ENCODE measurements at places on chromosomes 6 and 20. TPM values are rescaled to one million over a fixed set of nuclear protein-coding genes. Genes with fewer than 3 reads are reported as not detected.
A peak's percentile ranks its signal among the peaks of the same experiment; 100 is the strongest.

The PREX1 gene
- 33.1 TPM for total RNA-seq

The FGD2 gene
- total RNA-seq, result not detected

The GPR63 gene
- total RNA-seq, result under 0.01 TPM

The AMD1 gene
- 45.2 TPM for total RNA-seq

The GRM1 gene
- total RNA-seq, result under 0.01 TPM

The TXLNB gene
- 0.40 TPM for total RNA-seq

The NTSR1 gene
- under 0.01 TPM for total RNA-seq

DNA sequence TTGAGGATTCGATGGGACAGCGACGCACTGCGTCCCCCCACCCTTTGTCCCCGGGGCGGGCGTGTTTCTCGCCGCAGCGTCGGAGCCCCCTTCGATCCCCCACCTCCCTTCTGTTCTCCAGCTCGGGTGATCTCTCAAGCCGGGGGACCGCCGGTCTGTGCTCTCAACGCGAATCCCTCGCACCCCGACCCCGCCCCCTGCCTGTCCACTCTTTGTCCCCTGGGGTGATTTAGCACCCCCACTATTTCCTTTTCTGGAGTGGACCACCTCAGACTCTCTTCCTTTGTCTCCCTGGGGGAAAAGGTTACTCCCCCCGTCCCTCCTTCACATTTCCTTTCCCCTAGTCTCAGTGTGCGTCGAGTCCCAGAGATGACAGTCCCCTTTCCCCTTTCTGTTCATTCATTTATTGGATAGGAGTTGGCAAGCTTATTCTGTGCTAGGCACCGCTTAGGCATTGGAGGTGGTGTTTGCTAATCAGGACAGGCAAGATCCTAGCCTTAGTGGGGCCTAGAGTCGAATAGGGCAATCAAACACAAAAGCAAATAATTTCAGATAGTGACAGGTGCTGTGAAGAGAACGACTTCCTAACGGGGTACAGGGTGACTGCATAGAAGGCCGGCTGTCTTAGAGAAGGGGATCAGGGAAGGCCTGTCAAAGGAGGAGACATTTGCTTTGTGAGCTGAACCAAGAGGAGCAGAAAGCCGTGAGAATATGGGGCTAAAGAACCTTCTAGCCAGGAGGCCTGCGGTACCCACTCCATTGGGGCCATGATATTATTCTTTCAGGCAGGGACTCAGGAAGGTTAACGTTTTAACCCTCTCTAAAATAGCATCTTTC lies 741 bp downstream of the PTPN1 start:
- peak; percentile 33 for DNase-seq

DNA sequence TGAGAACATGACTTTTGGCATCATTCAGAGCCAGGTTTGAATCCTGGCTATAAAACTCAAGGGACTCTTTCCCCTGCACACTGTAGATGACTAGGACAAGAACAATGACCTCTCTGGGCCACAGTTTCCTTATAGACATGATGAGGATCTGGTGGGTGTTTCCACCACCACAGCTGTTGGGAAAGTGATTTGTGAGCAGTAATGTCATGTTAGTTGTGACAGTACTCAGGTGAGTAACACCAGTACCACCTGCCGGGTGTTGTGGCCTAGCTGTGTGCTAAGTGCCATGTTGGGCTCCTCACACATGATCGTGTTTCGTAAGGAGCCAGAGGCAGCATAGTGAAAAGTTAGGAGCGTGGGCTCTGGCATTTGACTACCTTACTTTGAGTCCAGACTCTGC lies 24.1 kb downstream of the HM13 start:
- no peak for DNase-seq

DNA sequence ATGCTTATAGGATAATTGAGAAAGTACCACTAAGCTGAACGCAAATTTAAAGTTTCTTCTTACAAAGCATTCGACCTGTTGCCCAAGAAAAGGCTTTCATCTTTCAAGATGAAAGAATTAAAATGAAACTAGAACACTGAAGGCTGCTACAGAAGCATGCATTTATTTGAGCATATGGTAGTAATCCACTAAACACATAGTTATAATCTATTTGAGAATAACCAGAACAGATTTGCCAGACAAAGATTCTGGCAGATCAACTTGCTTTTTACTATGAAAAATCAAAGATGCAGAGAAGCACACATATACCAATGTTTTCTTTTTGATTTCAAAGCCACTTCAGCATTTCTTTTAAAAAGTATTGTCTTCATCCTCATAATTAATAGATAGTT lies 412.2 kb downstream of the UTRN start:
- DNase-seq, result no peak

DNA sequence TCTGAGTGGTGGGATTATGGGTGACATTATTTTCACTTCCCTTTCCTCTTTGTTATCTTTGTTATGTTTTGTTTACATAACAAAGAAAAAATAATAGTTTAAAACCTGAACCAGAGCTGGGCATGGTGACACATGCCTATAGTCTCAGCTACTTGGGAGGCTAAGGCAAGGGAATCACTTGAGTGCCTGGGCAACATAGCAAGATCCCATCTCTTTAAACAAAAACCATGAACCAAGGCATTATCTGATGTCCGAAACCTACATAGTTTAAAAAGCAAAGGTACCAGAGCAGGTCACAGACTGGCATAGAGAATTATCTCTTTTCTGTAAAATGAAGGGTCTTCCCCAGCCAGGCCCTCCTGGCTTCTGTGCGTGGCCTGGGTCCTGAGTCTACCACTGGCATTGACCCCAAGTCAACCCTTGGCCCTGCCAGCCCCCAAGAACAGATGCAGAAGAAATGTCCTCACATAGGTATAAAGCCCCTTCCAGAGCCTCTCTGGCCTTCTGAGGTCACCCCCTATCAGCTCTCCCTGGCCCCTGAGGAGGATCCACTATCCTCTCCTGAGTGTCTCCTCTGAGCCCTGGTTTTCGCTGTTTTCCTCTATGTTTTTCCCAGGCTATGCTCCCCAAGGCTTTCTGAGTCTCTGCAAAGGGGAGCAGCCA lies 81.3 kb downstream of the TRERF1 start:
- DNase-seq, result no peak

DNA sequence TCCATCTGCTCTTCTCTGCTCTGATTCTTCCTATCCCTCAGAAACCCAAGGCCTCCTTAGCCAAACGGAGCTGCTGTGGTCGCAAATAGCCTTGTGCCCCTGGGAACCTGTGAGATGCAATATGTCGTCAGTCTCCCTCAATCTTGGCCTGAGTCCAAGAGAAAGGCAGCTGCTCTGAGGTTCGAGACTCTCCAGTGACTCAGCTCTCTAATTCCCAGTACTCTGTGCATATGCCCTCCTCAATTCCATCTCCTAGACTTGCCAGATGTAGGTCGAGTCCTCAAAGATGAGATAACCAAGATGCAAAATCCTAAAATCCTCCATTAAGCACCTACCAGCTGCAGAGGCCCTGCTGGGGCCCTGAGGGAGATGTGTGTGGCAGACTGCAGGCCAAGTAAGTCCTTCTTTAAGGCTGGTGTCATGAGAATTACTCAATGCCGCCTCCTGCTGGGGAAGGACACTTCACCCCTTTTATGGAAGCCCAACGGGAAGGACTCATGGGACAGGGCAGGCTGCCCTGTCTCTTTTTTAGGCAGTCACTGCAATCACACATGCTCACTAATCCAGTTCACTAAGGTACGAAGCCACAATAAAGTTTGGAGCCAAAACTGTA lies 28.5 kb downstream of the C6orf15 start:
- peak; percentile 27 for DNase-seq

GRCh38 chr6:112938650-112939049 lies 591.5 kb downstream of the RFPL4B start:
- DNase-seq, result no peak

- DNase-seq, result no peak
Measured at GRCh38 chr20:36322131-36322530, 16.0 kb downstream of the DLGAP4 start.

DNA sequence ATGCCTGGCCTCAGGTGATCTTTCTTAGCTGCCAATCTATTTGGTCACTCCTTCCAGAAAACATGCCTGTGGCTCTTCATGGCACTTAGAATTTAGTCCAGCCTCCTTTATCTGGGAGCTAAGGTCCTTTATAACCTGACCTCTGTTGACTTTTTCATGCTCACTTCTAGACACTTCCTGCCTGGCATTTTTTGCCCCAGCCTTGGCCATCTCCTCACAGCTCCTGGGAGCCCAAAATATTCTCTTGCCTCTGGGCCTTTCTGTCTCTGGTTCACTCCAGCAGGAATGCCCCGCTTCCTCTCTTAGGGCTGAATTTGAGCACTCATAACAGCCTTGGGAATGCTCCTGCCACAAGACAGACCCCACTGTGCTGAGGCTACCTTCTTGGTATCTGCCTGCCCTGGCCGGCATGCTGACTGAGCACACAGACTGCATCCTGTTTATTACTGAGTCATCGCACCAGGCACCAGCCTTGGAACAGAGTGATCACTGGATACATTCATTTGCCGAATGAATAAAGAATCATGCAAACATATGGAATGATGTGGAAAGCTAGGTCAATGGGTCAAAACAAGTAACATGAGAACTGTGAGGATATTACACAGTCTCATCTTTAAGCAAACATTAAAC lies 5.8 kb upstream of the EEF1E1 start:
- peak; percentile 92 for DNase-seq

DNA sequence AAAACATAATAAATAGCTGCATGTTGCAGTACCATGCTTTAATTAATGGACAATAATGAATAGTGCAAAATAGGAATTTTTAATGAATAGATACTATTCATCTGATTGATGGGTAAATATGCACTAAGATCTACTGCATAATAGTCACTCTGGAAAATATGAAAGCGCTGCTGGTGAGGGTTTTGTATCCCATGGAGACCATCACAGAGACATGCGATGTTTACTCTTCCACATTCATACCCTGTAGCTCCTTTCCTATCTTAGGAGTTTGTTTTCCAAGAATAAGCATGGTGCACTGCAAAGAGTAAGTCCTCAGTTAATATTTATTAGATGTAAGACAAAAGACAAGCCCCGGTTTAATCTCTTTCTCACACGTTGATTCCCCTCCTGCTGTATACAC lies 81.4 kb downstream of the NRSN1 start:
- no peak for DNase-seq

- DNase-seq, result no peak
Measured at GRCh38 chr20:17457588-17458190, 73.5 kb downstream of the BFSP1 start.

DNA sequence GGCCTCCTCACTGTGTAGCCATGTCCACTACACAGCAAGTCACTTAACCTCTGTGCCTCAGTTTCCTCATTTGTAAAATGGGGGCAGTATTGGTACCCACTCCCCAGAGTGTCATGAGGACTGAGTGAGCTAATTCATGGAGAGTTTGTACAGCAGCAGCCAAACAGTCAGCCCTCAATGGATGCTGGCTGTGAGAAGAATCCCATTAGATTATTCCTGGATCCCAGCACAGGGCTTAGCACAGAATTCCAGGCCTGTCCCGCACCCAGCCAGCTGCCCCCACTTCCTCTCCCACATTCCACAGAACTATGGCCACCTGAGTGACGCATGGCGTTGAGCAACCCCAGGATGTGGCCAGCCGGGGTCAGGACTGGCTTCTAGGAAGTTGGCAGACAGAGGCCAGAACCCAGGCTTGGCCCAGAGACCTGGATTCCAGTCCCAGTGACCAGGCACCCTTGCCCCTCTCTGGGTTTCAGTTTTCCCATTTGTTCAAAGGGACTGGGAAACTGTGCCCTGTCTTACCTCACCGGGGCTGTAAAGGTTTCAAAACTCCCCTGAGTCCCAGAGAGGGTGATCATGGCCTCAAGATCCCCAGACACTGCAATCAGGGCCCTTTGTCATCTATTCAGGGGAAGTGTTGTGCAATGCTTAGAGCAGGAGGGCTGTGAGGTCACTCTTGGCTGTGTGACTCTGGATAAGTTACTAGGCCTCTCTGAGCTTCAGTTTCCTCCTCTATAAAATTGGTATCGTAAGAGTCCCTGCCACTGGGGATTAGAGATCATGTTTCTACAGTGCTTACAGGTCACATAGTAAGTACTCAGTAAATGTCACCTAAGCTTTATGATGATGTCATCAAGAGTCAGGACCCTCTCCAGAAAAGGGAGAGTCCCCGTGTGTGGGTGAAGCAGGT lies 3.0 kb upstream of the TGM2 start:
- DNase-seq, result peak; percentile 93

DNA sequence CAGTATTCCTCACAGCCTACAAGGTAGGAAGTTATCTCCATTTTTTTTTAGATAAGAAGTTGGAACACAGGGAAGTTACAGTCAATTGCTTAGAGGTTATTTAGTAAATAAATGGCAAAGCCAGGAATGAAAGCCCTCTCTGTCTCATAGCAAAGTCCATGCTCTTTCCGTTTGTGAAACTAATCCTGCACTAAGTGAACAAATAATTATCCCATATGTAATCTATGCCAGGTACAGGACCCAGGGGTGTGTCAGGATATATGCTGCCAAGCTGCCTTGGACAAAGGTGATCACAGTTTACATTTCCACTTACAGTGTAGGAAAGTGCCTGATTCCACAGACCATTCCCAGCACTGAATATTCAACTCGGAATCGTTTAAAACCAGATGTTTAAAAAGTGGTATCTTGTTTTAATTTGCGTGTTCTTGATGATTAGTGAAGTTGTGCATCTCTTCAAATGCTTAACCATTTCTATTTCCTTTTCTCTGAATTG lies 13.6 kb upstream of the GMDS start:
- DNase-seq, result no peak

GRCh38 chr20:56519551-56519950 lies 5.0 kb upstream of the FAM209A start:
- no peak for DNase-seq

DNA sequence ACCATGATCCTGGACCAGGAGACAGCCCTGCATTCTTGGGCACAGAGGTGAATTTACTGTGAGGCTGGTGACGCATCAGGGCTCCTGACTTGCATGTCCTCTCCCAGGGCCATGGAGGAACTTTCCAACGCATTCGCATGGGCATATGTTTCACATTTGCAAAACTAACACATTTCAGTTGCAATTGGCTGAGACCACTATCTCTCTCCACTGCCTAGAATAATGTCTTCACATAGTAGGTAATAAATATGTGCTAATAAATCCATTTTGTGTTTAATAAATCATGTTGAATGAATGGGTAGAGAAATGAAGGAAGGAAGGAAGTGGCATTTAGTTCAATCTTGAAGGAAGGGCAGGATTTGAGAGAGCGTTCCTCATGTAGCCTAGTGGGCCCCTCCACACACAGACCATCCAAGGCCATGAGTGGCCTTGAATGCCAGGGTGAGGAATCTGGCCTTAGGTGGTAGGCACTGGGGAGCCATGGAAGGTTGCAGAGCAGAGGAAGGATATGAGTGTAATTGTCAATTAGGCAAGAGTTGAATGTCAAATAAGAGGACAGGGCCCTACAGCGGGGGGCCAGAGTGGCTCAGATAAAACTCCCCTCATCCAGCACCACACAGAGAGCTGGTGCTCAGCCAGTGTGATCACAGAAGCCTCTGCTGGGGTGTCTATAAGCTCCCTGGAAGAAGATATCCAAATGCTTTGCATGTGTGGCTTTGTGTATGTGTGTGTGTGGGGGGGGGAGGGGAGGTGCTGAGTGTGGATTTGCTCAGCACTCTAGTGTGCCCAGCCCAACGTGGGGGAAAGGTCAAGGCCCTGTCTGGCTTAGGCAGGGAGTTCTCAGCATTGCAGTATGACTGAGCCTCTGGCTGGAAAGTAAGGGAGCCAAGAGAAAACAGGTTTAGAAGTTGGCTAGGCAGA lies 30.9 kb upstream of the CCN5 start:
- no peak for DNase-seq

- DNase-seq, result peak; percentile 26
Measured at GRCh38 chr20:51800872-51801121, 1.5 kb downstream of the SALL4 start.

All from lung microvascular endothelial cell (primary cell).